ENCODE measurements at places on chromosomes 13 and 19. TPM values are rescaled to one million over a fixed set of nuclear protein-coding genes. Genes with fewer than 3 reads are reported as not detected.

DNA sequence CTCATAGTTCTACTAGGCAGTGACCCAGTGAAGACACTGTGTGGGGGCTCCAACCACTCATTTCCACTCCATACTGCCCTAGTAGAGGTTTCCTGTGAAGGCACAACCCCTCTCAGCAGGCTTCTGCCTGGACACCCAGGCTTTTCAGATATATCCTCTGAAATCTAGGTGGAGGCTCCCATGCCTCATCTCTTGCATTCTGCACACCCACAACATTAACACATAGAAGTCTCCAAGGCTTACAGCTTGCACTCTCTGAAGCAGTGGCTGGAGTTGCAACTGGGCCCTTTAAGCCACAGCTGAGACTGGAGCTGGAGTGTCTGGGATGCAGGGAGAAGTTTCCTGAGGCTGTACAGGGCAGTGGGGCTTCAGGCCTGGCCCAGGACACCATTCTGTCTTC is 347.7 kb upstream of the SPRY2 start:
- no peaks in the 10 kb centered on the region for H3K4me1 ChIP-seq
- no peaks in the 10 kb centered on the region for H3K36me3 ChIP-seq
- no peak for DNase-seq

GRCh38 chr13:21501686-21502085 is 42.6 kb upstream of the ZDHHC20 start:
- DNase-seq: no peak
- no peaks in the 10 kb centered on the region for H3K27me3 ChIP-seq

DNA sequence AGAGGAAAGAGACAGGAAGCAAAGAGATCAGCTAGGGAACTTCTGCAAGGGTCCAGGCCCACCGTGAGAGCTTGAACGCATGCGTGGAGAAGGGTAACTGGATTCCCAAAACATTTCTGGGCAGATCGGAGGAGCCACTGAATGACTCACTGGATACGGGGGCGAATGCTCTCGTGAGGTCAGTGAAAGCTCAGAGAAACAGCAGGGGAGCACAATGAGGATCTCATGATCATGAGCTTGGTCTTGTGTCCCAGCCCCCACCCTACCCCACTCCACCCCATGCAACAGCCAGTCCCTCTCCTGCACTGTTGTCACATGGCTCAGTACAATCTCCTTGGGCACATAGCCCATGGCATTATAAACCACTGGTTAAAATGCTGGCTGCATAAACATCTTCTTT is 40.6 kb downstream of the DCLK1 start:
- H3K27ac ChIP-seq: no peak overlapping the region
- no peak for DNase-seq
- H3K4me1 ChIP-seq: no peaks in the 10 kb centered on the region
- H3K27me3 ChIP-seq: no peaks in the 10 kb centered on the region

DNA sequence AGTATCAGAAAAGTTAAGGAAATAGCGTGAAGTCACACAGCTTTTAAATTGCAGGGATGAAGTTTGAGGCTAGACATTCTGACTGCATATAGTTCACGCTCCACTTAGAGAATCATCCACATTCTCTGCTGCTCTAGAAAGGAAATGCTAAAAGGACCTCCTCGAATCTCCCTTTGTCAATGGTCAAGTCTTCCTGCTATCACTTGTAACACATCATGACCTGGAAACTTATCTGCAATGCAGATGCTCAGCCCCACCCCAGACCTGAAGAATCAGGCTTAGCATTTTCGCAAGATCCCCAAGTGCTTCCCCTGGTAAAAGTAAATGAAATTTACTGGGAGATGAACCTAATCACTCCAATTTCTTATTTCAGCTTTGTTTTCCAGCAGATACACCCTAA is 372.1 kb downstream of the LIG4 start:
- no peak for DNase-seq
- H3K4me3 ChIP-seq: no peak overlapping the region
- H3K36me3 ChIP-seq: no peaks in the 10 kb centered on the region
- H3K27me3 ChIP-seq: no peaks in the 10 kb centered on the region
- H3K27ac ChIP-seq: no peak overlapping the region

GRCh38 chr13:77507931-77508776 is 27.4 kb upstream of the SCEL start:
- H3K36me3 ChIP-seq: no peaks in the 10 kb centered on the region
- peaks cover 6% of the 10 kb centered on the region for H3K4me1 ChIP-seq
- H3K27ac ChIP-seq: no peak overlapping the region
- no peak for DNase-seq

- H3K36me3 ChIP-seq: peaks cover 21% of the 10 kb centered on the region
- peak overlapping the region; percentile 68 for H3K27ac ChIP-seq
- H3K4me3 ChIP-seq: peak overlapping the region; percentile 8
- peaks cover 38% of the 10 kb centered on the region for H3K4me1 ChIP-seq
Observed at GRCh38 chr19:41424335-41425173, 2.6 kb downstream of the B3GNT8 start.

GRCh38 chr19:48036765-48037164 is 7.1 kb downstream of the CABP5 start:
- no peak overlapping the region for H3K4me3 ChIP-seq
- no peak for DNase-seq
- H3K4me1 ChIP-seq: no peaks in the 10 kb centered on the region
- H3K27me3 ChIP-seq: peaks cover 11% of the 10 kb centered on the region
- H3K36me3 ChIP-seq: no peaks in the 10 kb centered on the region
- no peak overlapping the region for H3K27ac ChIP-seq

- no peaks in the 10 kb centered on the region for H3K36me3 ChIP-seq
- no peak overlapping the region for H3K27ac ChIP-seq
- peaks cover 32% of the 10 kb centered on the region for H3K27me3 ChIP-seq
- H3K4me1 ChIP-seq: peaks cover 4% of the 10 kb centered on the region
Observed at GRCh38 chr13:97019236-97019635, 25.0 kb upstream of the OXGR1 start.

DNA sequence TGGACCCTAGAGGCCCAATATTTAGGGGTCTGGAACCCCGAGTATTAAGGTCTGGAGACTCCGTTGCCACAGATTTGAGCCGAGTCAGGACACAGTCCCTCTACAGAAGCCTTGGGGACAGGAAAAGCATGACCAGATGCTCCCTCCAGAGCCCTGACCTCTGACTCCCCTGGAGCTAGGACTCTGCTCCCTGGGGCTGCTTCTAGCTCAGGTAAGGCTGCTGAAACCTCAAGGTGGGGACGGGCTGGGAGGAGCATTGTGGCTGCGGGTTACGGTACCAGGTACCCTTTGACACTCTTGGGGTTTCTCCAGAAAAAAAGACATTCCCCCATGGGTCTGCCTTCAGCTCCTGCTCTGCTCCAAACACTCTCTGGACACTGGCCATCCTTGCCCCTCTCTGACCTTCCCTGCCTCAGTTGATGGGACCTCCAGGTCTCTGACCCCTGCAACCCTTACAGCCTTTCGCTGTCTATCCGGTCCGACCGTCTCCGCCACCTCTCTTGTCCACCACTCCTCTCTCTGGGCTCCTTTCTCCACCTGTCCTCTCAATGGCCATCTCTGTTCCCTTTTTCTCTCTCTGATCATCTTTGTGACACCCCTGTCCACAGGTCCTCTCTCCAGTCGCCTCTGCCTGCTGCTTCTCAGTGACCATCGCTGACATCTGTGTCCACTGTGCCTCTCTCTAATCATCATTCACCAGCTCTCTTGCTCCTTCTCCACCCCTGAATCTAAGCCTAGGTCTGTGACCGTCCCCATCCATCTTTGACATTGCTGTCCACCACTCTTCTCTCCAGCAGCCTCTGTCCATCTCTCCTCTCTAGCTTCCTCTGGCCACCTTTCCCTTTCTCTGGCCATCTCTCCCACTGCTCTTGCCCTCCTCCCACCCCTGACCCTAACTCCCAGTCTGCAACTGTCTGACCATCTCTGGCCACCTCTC is 1.4 kb downstream of the LRFN3 start:
- H3K4me3 ChIP-seq: peak overlapping the region; percentile 68
- H3K27me3 ChIP-seq: no peaks in the 10 kb centered on the region
- peaks cover 36% of the 10 kb centered on the region for H3K4me1 ChIP-seq

- no peak overlapping the region for H3K4me3 ChIP-seq
- peaks cover 5% of the 10 kb centered on the region for H3K4me1 ChIP-seq
- no peak for DNase-seq
- no peaks in the 10 kb centered on the region for H3K27me3 ChIP-seq
Observed at GRCh38 chr13:98004107-98004506, 50.6 kb downstream of the IPO5 start.

GRCh38 chr19:570251-570686 is 2.1 kb upstream of the BSG start:
- no peaks in the 10 kb centered on the region for H3K36me3 ChIP-seq
- no peaks in the 10 kb centered on the region for H3K27me3 ChIP-seq

DNA sequence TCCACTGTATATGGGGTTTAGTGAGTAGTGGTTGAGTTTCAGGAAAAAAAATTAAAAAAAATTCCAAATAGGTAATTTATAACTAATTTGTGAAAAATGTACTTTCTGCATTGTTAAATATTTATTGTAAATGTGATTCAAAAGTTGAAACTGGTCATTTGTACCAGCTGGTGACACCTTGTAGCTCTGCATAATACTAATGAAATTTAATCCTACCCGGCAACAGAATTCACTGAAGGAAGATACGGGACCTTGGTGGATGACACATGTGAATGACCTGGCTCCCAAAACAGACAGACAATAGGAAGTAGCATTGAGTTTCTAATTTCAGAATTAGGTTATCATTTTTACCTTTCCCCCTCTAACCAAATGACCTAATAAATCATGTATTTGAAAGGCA is 73.8 kb downstream of the SLITRK6 start:
- DNase-seq: no peak
- no peak overlapping the region for H3K27ac ChIP-seq
- H3K4me1 ChIP-seq: no peaks in the 10 kb centered on the region
- H3K36me3 ChIP-seq: no peaks in the 10 kb centered on the region
- no peaks in the 10 kb centered on the region for H3K27me3 ChIP-seq
- no peak overlapping the region for H3K4me3 ChIP-seq

GRCh38 chr13:79522583-79522982 is 41.6 kb downstream of the NDFIP2 start:
- no peaks in the 10 kb centered on the region for H3K27me3 ChIP-seq
- peak overlapping the region; percentile 85 for H3K27ac ChIP-seq
- peaks cover 29% of the 10 kb centered on the region for H3K4me1 ChIP-seq

GRCh38 chr19:13781547-13781946 is 7.3 kb downstream of the C19orf53 start:
- no peaks in the 10 kb centered on the region for H3K27me3 ChIP-seq
- DNase-seq: no peak
- H3K4me3 ChIP-seq: no peak overlapping the region
- no peak overlapping the region for H3K27ac ChIP-seq

DNA sequence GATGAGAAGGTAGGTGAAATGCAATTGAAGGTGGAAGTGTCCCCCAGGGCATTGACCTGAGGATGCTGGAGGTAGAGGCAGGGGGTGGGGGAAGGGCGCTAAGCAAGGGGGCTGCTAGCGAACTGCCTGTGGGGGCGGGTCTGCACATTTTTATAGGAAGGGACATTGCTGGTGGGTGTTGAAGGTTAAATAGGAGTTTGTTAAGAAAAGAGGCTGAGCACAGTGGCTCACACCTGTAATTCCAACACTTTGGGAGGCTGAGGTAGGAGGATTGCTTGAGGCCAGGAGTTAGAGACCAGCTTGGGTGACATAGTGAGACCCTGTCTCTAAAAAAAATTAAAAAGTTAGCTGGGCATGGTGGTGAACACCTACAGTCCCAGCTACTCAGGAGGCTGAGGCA is 5.5 kb upstream of the ACP4 start:
- DNase-seq: no peak
- H3K27me3 ChIP-seq: peaks cover 15% of the 10 kb centered on the region
- H3K27ac ChIP-seq: no peak overlapping the region
- H3K4me3 ChIP-seq: no peak overlapping the region

DNA sequence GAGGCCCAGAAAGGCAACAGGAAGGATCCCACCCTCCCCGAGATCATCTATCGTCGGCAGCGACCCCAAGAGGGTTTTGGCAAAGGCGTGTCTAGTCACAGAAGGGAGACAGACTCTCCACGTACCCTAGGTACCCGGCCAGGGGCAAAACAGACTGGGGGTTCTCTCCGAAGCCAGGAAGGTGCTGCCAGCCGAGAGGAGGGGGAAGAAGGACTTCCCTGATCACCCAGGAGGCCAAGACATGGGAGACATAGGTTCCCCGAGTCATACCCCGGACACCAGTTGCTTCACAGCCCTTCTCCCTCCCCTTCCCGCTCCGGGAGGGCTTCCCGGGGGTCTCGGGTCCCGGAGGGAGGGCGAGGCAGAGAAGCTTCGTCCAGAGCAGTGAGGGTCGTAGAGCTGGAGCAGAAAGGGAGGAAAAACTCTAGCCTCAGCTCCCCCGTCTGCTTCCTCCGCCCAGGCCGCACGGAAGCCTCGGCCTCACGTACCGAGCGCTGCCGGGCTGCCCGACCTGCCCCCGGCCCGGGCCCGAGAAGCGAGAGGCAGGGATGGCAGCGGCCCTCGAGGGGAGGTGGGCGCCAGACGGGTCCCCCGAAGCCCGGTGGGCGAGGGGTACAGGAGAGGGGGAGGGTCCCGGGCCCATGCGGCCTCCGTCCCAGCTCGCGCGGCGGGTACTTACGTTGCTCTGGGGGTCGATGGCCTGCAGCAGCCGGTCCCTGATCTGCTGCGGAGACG is 644 bp downstream of the MED26 start:
- peak; percentile 27 for DNase-seq
- peak overlapping the region; percentile 82 for H3K27ac ChIP-seq
- no peaks in the 10 kb centered on the region for H3K27me3 ChIP-seq
- peaks cover 62% of the 10 kb centered on the region for H3K4me1 ChIP-seq

GRCh38 chr19:602391-603301 is 13.0 kb downstream of the HCN2 start:
- no peak overlapping the region for H3K27ac ChIP-seq
- H3K27me3 ChIP-seq: no peaks in the 10 kb centered on the region
- H3K4me1 ChIP-seq: no peaks in the 10 kb centered on the region
- no peak for DNase-seq
- no peaks in the 10 kb centered on the region for H3K36me3 ChIP-seq

DNA sequence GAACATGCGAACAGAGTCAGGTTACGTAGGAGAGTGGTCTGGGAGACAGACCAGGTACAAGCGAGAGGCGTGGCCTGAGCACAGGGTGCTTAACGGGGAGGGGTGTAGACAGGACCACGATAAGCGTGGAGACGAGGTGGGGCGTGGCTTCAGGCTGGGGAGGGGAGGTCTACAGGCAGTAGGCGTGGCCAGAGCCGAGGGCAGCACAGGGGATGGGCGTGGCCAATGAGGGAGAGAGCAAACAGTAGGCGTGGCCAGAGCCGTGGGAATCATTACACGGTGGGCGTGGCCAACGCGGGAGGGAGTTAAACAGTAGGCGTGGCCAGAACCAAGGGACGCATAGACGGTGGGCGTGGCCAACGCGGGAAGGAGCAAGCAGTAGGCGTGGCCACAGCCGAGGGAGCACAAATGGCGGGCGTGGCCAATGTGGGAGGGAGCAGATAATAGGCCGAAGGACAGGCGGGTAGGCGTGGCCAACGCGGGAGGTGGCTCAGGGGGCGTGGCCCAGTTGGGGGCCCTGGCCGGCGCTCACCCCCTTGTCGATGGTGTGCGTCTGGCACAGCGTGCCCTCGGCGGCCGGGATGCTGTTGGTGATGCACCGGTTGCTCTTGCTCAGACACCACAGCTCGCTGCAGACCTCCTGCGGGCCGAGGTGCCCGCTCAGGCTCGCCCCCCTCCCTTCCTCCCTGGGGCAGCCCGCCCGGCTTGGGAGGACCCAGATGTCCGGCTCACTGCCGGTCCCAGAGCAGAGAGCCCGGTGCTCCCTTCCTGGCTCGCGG is 15.2 kb upstream of the MYO1F start:
- peak; percentile 84 for DNase-seq
- H3K27ac ChIP-seq: no peak overlapping the region
- H3K4me3 ChIP-seq: peak overlapping the region; percentile 48
- peaks cover 6% of the 10 kb centered on the region for H3K36me3 ChIP-seq

Gene RNF17
- not detected for total RNA-seq

Gene LILRA1
- total RNA-seq: not detected

Gene ZNF547
- total RNA-seq: 3.8 TPM

Gene MEF2B
- total RNA-seq: 5.4 TPM

Gene HDGFL2
- 47.1 TPM for total RNA-seq

Gene NXNL1
- total RNA-seq: not detected

Gene DPF1
- 0.40 TPM for total RNA-seq

Data from activated CD4-positive, alpha-beta memory T cell treated with anti-CD3 and anti-CD28 coated beads, Interleukin-2, amount 10 ng/mL, durations not matched to agents 7 days and 5 days (primary cell).